NCI-H1048 (cell line): ENCODE measurements at places on chromosomes 5 and 9.

DNA sequence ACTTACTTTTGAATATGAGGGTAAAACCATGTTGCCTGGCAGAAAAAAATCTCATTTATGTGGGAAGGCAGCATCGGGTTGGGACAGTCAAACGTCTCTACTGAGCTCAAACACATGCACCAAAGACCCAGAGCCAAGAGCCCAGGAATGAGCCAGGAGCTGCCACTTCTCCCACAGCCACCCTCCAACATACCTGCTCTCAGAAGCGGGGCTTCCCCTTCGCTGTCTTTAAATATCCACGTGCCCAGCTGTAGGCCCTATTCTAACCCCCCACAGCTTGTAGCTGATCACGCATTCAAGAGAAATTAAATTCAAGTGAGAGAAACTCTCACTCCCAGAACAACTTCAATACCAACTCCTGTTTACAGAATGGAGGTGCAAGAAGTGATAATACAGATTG lies 42.6 kb upstream of the MAP3K1 start:
- DNase-seq: no peak

GRCh38 chr5:134435560-134435959 lies 23.9 kb upstream of the CDKN2AIPNL start:
- no peak for DNase-seq

DNA sequence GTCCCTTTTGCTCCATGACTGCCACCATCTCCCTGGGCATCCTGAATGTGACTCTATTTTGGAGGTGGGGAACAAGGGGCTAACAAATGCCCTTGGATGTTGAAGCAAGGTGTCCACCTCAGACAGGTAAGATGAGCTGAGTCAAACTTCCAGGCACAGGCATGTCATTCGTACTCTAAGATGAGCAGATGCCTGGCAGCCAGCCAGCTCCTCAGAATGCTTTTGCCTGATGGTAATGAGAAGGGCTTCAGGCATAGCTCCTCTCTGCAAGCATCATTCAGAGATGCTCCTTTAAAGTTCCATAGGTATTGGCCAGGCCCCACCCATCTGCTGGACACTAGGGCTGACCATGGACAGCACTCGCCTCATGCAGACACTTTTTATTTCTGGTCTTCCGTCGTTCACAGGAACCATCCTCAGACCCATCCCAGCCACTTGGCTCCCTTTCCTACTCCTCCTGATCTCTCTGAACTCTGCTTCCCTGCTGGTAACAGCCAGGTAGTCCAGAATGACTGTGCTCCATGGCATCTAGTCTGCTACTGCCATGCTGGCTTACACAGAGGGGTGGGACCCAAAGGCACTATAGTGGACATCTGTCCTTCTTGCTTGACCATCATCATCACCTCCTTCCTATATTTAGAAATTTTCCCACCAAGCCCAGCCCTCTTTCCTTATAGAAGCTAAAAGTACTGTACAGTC lies 118.8 kb downstream of the GLIS3 start:
- DNase-seq: no peak

DNA sequence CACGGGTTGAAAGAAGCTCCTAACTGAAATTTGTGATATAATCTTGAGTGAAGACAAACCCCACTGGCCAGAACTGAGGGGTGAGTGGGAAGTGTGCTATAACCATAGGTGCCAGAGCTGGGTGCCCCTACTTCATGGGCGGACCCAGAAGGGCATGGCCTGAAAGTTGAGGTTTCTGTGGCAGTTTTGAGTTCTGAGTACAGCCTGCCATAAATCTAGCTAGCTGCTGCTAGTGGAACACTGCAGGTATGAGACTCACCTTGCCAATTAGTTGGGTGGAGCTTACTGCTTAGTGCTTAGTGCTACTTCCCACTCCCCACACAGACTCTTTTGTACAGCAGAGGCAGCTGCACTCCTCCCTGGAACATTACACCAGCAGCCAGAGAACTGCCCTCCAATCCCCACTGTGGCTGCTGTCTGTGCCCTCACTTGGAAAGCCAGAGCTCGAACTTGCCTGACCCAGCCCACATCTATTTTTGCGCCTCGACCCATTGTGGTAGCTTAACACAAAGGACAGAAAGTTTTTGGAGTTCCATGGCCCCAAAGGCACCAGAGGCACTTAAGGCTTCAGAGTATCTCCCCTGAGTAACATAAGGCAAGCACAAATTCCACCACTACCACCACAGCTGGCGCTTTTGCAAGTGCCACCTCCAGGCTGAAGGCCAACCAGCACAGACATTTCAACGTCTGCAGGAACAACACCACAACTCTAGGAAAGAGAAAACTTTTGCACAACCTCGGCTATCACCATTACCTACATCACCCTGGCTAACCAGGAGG lies 27.1 kb upstream of the PTGER4 start:
- DNase-seq: no peak

DNA sequence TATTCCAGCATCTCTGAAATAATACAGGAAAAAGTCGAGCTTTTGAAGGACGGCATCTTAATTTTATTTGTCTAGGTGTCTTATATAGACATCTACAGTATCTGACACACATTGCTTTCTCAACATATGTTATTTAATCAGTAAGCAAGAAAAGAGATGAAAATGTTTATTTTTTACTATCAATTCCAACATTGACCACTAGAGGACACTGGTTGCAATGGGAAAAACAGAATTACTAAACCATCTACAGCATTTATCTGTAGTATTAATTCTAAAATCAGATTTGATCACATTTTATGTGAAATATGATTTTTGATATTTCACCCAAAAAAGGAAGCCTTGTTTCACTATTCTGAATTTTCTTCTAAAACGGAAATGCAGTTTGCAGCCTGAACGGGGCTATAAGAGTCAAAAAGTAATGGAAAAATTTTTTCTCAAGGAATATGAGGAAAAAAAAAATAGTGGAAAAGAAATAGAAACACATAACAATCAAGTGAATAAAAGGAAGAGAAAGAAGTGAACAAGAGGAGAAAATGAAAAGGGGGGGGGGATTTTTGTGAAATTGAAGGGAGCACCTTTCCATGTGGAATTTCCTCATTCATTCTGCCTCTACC lies 98.6 kb downstream of the OSTF1 start:
- DNase-seq: no peak

DNA sequence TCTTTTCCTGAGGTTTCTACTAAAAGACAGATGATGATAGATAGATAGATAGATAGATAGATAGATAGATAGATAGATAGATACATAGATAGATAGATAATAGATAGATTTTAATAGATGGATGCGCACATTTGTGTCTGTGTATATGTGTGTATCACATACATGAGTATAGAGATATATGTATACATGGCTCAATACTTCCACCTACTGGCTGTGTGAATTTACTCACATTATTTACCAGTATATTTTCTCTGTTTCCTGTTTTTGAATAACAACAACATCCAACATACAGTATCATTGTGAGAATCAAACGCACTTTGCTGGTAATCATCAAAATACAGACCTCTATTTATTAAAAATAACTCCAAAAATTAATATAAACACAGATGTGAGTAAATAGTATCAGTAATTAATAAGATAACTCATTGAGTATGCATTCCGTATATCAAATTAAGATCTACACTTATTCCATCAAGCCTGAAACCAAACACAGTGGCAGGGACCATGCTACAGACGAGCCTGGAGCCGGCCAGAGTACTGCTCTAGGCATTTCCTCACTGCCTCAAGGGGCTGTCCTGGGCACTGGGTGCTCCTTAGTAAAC lies 338.0 kb downstream of the SEMA5A start:
- no peak for DNase-seq

- no peak for DNase-seq
Observed at GRCh38 chr5:1158647-1159340, 42.6 kb upstream of the SLC6A19 start.

- no peak for DNase-seq
Observed at GRCh38 chr9:92608909-92609445, 61.0 kb downstream of the IPPK start.

DNA sequence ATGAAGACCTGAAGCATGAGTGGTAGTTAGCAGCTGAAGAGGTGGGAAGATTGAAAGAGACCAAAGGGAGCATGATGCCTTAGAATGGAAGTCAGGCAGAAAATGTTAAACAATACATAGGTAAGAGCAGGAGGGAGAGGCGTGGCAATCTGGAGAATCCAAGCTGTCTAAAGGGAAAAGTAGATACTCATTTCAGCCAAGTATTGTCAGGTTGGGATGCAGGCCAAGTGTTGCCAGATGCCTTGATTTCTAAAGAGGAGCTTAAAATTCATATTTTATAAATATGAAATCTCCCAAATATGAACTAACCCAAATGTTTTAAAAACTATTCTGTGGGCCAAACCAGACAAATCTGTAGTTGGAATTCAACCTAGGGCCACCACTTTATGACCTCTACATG lies 4.2 kb downstream of the PAM start:
- no peak for DNase-seq

DNA sequence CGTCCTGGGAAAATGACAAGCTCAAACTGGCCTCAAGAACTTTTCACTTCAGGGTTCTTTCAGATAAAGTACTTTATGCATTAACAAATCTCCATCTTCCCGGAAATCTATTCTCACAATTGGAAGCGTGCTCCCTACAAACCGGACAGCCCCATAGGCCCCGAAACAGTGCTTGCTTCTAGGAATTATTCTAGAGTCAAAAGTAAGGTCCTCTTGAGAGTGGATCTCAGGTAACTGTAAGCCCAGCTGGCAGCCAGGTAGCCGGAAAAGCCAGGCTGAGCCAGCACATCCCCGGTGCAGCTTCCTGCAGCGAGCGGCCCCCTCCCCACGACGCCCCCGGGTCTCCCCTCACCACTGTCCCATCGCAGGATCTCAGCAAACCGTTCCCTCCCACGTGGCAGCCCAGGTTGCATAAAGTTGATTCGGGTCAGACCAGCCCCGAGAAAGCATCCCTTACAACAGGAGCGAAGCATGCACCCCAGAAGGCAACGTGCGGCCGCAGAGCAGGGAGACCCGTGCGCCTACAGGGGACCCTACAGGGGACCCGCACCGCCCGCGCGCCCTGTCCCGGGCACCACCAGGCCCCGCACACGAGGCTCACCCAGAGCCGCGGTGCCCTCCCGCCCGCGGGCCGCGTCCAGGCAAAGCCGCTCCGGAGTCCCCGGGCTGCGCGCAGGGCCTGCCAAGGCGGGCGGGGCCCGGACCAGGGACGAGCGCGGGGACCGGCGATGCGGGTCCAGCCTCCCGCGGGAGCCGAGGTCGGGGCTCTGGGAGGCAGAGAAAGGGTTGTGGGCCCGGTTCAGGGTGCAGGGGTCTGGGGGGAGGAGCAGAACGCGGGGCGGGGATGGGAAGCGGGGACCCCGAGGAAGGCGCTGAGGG lies 920 bp downstream of the LPCAT1 start:
- DNase-seq: no peak

- DNase-seq: no peak
Observed at GRCh38 chr9:17191082-17191481, 56.2 kb downstream of the CNTLN start.

GRCh38 chr5:141717043-141717442 lies 35.0 kb upstream of the ARAP3 start:
- DNase-seq: no peak

- no peak for DNase-seq
Observed at GRCh38 chr9:4887556-4887955, 94.8 kb downstream of the RCL1 start.

- no peak for DNase-seq
Observed at GRCh38 chr9:107043886-107044285, 180.9 kb downstream of the ZNF462 start.

- DNase-seq: no peak
Observed at GRCh38 chr9:90307167-90307833, 335.3 kb downstream of the DIRAS2 start.

DNA sequence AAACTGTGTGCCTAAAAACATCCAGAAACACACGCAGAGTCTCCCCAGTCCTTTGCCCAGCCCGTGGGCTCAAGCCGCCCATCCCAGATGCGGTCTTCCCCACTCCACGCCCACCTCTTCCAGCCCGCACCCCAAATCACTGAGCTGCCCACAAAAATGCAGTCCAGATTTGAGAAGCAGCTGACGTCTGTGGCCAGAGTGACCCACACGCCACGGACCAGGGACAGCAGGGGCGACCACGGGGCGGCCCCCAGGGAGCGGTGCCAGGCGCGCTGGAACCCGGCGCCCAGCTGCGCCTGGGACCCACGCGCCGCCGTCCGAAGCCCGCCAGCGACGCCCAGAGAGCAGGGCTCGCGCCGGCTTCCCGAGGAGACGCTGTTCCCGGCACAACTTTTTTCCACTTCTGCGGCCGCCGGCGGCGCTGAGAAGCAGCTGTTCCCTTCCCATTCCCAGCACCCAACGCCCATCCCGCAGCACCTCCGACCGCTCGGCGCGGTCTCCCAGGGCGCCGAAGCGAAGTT lies 674 bp downstream of the LHFPL2 start:
- DNase-seq: no peak

DNA sequence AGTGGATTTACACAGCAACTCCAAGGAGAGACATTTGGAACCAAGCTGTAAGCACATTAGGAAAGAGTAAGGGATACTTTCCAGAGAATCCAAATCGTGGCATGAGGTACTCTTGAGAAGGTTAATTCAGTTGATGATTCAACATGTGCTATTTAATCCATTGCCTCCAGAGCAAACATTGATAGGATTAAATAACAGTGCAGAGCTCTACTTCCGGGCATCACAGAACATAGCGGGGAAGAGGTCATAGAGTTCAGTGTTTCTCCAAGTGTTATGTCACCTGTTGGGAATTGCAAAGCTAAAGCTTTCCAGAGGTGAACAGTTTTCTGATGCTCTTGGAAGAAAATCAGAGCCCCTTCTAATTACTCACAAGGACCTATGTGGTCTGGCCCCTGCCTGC lies 127.5 kb downstream of the PPP2R2B start:
- DNase-seq: no peak

DNA sequence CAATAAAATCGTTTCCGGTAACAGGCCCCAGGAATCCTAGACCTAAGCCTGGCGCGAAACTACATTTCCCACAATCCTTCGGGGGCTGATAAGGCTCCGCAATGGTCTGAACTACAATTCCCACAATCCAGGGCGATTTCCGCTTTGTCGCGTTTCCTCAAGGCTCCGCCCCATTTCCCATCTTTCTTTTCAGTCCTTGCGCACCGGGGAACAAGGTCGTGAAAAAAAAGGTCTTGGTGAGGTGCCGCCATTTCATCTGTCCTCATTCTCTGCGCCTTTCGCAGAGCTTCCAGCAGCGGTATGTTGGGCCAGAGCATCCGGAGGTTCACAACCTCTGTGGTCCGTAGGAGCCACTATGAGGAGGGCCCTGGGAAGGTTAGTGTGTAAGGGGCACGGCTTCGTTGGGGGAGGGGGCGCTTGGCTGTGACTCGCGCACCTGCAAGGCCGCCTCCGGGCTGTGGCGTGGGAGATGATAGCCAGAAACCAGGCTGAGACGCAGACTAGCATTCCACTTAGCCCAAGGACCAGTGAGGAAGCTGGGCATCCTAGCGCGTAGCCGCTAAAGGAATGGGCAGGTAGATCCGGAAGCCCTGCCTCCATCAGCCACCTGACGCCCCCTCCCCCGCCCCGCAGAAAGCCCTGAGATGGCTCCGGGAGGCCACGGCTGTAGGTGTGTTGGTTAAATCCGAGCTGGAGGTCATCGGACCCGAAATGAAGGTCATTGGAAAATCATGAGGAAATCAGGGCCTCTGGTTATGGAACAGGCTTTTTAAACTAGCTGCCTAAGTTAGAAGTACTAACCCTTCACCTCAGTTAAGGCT lies at the start of gene COX7C:
TSS of gene COX7C (plus strand) at position 186 of the 821 bp plus-strand sequence. CDS start at position 301, 115 bp downstream.
- peak; percentile 92 for DNase-seq
